Thoracic aorta (tissue), 2 donors: ENCODE measurements at places on chromosomes 1 and 21. TPM values are rescaled to one million over a fixed set of nuclear protein-coding genes. Genes with fewer than 3 reads are reported as not detected.

Gene TDRD5
- total RNA-seq = not detected

Gene RGSL1
- total RNA-seq = not detected

Gene OR2L8
- not detected for total RNA-seq

Gene PIK3CD
- total RNA-seq = 18.7 TPM

Gene ST6GALNAC5
- 19.8 TPM for total RNA-seq

Gene UBXN10
- 0.28 TPM for total RNA-seq

Gene FGR
- total RNA-seq = 17.0 TPM

Gene LCE1F
- not detected for total RNA-seq

Gene TSPAN2
- 26.2 TPM for total RNA-seq

Gene JAM2
- 10.2 TPM for total RNA-seq

Gene ARHGAP29
- total RNA-seq = 39.4 TPM

Gene ACOT7
- total RNA-seq = 33.0 TPM

Gene IL20
- total RNA-seq = not detected

Gene PANK4
- total RNA-seq = 27.1 TPM

Gene KRTAP20-1
- total RNA-seq = not detected

Gene IFFO2
- 24.8 TPM for total RNA-seq

Gene PKLR
- total RNA-seq = not detected

Gene POU3F1
- total RNA-seq = not detected

GRCh38 chr21:31443736-31444521, 99.9 kb upstream of the TIAM1 start:
- no peak for DNase-seq

DNA sequence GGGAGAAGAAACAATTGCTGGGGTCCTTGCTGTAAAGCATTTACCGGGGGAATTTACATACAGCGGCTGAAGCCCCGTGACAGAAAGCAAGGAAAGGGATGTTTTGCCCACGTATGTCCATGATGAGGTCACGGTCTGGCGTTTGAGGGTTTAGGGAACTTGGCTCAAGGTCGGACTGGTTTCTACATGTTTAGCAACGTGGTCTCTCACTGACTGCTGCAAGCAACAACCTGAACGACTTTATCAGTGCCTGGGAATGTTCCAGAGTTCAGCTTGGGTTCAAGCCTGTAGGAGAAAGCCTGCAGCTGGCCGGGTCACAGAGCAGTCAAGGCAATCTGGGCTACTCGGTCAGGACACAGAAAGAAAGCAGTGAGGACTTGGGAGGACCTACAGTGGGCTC, 323.3 kb downstream of the AJAP1 start:
- DNase-seq = no peak

- no peak for DNase-seq
These were observed 24.9 kb downstream of the ZNF281 start for GRCh38 chr1:200384818-200385390.

GRCh38 chr1:3028531-3029282, 7.4 kb downstream of the ACTRT2 start:
- no peak for DNase-seq

DNA sequence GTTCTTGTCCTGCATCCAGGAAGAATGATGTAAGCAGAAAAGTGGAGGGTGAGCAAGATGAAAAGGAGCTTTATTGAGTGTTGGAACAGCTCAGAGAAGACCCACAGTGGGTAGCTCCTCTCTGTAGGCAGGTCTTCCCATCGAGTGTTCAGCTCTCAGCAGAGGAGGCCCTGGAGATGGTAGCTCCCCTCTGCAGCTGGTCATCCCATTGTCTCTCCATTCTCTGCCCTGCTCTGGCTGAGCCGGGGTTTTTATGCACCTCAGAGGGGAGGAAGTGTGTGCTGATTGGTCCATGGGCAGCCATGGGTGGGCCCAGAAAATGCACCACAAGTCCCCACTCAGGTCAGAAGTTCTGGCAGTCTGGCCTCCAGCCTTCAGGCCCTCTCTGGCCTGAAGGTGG, 713.7 kb downstream of the MATN1 start:
- DNase-seq = no peak

- DNase-seq = no peak
These were observed 15.6 kb downstream of the TPM3 start for GRCh38 chr1:154176337-154176736.

DNA sequence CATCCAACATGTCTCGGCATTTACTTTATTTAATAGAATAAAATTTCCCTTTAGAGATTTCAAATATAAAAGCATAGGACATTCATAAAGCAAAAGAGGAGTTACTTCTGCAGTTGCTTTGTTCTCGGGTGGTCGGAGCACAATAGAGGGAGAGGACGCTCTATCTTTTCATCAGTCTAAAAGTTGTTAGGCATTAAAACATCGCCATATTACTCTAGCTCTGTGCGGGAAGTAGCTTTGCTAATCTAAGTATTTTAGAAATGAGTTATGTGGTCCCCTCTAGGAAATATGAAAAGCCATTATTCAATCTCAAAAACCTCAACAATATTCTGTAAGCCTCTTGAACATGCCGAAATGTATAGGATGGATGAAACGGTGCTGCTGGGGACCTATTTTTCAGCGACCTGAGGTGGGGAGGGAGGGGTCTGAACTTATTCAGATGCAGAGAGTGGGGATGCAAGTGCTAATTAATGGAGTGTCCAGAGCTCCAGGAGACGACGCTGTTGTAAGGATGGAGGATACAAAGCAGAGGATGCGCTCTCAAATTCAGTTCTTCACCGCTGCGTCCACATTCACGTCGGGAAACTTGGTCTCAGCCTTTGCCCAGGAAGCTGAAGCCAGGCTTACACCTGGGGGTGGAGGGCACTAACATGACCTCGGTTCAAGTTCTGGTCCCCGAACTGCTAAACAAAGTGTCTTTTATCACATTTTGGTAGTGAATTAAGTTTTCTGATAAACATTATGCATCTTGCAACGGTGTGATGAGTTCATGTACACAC, 6.3 kb downstream of the CDKN2C start:
- DNase-seq = no peak

GRCh38 chr1:158145173-158145719, 35.4 kb upstream of the CD1D start:
- no peak for DNase-seq

DNA sequence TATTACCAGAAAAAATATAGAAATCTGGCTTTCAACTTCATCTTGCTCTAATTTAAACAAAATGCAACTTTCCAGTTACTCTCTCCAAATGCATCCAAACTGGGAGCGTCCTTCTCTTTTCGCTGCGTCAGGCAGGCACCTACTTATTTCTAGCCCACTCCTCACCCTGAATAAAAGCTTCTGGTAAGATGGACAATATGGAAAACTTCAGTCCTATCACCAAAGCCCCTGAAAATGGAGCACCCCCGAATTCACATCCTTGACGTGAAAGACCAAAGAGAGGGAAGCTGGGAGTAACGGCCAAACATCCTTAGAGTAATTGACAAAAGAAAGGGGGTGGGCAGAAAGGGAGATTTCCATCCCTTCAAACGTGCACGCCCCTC, 5.5 kb upstream of the PROX1 start:
- DNase-seq = no peak

DNA sequence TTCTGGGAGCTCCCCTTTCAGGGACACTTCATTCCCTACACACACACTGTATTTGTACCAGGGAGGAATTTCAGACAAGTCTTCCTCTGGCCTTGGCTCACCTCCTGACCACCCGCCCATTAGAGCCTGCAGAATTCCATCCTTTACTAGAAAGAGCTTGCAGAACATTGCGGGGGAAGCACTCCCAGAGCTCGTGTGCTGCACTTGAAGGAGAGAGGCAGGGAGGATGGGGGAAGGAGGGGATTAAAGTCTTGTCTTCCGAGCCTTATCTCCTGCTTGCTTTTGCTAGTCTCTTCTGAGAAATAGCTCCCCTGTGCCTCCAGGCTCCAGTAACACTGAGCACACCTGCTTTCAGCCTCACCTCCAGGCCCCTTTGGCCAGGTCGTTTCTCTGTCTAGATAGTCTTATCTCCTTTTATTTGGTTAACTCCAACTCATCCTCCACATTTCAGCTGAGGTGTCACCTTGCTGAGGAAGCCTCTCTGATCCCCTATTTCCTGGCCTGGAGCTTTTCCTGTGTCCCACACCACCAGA, 62.0 kb downstream of the PCNX2 start:
- DNase-seq = no peak

GRCh38 chr1:225688345-225688744, 35.4 kb upstream of the ENAH start:
- DNase-seq = no peak

DNA sequence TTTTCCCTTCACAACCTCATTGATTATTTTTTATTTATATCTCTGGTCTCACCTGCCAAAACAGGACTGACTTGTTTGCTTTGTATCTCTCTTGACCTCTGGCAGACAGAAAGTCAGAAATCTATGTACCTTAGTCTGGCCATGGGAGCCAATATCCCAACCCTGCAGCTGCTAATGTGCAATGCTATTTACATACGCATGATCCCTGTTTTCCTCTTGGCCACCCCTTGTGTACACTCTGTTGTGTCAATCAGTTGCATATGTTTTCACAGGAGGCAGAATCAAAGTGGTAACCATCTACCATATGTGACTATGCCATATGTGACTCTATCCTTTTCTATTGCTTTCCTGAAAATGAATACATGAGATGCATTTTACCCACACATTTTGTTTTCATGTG, 688.8 kb downstream of the PLA2G4A start:
- no peak for DNase-seq

- DNase-seq = no peak
These were observed 33.7 kb upstream of the DMBX1 start for GRCh38 chr1:46455951-46456350.

DNA sequence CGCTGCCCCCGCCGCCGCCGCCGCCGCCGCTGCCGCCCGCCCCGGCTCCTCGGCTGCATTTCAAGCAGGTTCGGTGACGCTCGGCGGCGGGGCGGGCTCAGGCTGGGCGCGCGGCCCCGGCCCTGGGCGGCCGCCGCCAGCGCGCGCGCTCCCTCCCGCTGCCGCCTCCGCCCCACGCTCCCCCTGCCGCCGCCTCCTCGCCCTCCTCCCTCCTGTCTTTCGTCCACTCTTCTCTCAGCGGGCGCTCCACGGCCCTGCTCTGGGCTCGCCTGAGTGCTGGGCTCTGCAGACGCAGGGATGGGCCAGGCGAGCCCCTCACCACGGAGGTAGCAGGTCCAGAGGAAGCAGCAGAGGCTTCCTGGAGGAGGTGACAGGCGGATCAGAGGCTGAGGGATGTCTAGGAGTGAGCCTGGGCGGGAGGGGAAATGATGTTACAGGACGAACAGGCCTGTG, at the start of gene LRP8:
Gene LRP8, minus strand, starts transcription at position 62 of the 453 bp plus-strand sequence. CDS start 158 bp downstream, outside the sequence.
- DNase-seq = no peak

DNA sequence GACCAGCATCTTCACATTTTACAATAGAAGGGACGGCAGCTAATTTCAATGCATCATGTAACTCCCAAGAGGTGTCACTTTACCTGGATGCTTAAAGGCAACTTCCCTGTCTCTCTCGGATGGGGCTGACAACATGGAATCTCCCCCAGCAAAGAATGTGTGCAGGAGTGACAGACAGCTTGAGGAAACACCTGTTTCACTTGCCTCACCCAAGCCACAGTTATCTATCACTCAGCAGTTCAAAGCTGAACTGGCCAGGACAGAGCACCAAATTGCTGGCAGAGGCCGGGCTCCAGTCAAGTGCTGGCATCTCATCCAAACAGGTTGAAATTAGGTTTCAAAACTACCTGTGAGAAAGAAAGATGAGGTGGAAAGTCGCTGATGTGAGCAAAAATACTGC, 538.0 kb upstream of the PLXNA2 start:
- DNase-seq = no peak

DNA sequence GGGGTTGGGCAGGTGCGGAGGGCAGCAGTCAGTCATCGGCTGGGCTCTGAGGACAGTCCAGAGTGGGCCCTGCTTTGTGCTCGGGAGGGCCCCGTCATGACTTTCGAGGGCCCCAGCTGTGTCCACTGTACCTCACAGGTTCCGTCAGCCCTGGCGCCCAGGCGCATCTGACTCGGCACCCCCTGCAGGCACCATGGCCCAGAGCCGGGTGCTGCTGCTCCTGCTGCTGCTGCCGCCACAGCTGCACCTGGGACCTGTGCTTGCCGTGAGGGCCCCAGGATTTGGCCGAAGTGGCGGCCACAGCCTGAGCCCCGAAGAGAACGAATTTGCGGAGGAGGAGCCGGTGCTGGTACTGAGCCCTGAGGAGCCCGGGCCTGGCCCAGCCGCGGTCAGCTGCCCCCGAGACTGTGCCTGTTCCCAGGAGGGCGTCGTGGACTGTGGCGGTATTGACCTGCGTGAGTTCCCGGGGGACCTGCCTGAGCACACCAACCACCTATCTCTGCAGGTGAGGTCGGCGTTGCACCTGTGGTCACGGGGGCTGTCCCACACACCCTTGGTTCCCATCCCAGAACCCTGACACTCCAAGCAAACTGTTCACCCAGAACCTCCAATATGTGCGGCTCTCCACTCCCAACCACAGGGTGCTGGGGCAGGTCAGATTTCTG, 7.8 kb downstream of the PODN start:
- DNase-seq = no peak

GRCh38 chr1:82348487-82348886, 547.8 kb downstream of the ADGRL2 start:
- DNase-seq = no peak

GRCh38 chr1:247656221-247656875, 23.2 kb downstream of the OR13G1 start:
- no peak for DNase-seq

GRCh38 chr1:53378061-53378460, 50.2 kb upstream of the LRP8 start:
- DNase-seq = no peak

DNA sequence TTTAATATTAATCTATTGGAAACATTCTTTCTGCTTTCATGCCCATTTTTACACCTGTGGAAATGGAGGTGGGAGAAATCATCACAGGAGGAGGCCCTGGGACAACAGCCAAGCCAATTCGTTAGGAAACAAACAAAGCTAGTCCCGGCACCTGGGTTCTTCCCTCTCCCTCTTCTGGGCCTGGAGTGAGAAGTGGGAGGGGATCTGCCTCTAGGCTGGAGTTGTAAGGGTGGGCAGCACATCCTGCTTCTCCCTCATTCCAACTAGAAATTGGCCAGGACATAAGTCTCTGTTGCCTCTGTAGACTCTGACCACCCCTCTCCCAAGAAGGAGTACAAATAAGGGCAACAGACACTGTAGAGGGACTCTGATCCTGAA, 20.2 kb upstream of the ERO1B start:
- DNase-seq = no peak

DNA sequence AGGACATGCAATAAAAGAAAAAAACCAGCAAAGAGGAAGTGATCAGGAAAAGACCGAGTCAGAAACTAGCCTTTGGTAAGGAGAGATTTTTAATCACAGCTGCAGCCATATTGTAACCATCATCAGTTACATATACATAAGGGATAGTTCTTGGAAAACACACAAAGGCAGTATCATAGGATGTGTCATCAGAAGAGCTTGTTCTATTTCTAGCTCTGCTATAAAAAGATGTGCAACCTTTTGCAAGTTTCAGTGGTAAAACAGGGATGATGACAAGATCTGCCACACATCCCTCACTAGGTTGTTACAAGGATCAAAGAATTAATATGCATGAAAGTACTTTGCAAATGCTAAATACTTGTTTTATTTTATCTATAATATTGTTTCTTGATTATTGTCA, 342.0 kb downstream of the VAV3 start:
- no peak for DNase-seq

- DNase-seq = peak; percentile 34
These were observed 953 bp downstream of the PTPRU start for GRCh38 chr1:29237129-29237821.

GRCh38 chr1:98081944-98082343, 161.1 kb upstream of the DPYD start:
- DNase-seq = no peak

GRCh38 chr1:214378492-214378891, 97.5 kb downstream of the SMYD2 start:
- DNase-seq = no peak

- no peak for DNase-seq
These were observed 29.3 kb downstream of the MTF2 start for GRCh38 chr1:93108335-93108734.

- DNase-seq = no peak
These were observed 157.6 kb downstream of the EDEM3 start for GRCh38 chr1:184596950-184597645.
